ENCODE measurements at places on chromosomes 1 and 21.
A peak's percentile ranks its signal among the peaks of the same experiment; 100 is the strongest.

- DNase-seq: no peak
These were observed 39.5 kb downstream of the PDC start for GRCh38 chr1:186421446-186421845.

DNA sequence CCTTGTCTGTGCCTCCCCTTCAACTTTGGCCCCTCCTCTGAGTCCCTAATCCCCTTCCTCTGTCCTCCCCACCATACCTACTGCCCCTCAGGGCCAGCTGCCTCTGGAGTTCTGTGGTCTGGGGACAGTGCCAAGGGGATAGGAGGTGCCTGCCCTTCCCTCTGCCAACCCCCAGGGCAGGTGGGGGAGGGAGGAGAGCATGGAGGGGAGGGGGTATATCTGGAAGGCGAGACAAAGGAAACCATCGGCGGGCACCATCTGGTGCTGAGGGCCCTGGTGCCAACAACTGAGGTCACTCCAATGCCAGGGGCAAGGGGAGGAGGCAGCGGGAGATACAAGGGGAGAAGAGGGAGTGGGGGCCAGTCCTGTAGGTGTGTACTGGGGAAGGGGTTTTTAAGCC is 9.6 kb downstream of the RAB25 start:
- DNase-seq: no peak

- no peak for DNase-seq
These were observed 815 bp downstream of the STYXL2 start for GRCh38 chr1:167094690-167095089.

GRCh38 chr1:208421486-208421885 is 177.3 kb upstream of the PLXNA2 start:
- DNase-seq: no peak

DNA sequence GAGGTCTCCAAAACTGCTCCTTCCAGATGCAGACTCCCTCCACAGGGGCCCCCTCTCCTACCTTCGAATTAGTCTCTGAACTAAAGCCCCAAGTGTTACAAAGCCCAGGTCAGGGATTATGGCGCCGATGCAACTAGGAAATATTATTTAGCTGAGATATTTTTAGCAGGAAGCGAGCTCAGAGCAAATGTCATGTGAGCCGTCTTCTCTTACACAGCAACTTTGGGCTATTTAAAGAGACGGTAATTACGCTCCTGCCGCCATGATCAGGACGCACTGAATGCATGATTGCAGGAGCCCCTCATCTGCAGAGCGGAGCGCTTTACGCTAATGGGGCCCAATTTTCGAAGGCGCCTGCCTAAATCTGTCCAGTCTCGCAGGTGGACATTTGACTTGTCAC is 55.3 kb upstream of the TARDBP start:
- DNase-seq: no peak

DNA sequence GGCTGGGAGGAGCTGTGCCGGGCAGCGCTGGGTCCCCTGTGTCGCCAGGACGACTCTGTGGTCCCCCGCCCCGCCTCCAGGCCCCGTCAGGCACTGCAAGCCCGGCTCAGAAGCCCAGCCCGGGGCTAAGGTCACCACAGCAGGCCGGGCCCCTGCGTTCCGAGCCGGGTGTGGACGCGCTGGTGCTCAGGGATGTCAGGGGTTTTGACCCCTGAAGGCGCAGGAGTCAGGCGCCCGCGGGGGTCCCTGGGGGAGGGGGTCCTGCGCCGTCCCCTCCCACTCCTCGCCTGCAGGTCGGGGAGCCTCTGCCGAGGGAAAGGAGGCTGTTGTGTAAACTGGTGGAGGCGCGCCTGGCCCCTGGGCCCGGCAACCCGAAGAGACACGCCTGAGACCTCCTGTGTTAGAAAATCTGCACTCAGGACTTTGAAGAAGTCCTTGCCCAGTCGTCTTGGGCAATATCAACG is 23.7 kb upstream of the TMEM54 start:
- DNase-seq: no peak

DNA sequence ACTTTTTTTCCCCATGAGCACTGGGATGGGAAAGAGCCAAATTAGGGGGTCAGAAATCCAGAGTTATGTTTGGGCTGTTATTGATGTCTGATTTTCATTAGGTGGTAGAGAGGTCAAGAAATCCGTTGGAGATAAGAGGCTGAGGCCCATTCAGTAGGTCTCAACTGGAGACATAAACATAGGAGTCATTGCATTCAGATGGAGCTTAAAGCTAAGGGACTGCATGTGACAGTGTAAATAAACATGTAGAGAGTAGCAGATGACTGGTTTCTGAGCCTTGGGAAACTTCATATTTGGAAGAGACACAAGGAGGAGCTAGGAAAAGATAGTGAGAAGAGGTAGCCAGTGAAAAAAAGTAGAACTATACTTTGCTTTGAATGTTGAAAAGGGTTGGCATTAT is 11.7 kb downstream of the PTPRC start:
- DNase-seq: no peak

DNA sequence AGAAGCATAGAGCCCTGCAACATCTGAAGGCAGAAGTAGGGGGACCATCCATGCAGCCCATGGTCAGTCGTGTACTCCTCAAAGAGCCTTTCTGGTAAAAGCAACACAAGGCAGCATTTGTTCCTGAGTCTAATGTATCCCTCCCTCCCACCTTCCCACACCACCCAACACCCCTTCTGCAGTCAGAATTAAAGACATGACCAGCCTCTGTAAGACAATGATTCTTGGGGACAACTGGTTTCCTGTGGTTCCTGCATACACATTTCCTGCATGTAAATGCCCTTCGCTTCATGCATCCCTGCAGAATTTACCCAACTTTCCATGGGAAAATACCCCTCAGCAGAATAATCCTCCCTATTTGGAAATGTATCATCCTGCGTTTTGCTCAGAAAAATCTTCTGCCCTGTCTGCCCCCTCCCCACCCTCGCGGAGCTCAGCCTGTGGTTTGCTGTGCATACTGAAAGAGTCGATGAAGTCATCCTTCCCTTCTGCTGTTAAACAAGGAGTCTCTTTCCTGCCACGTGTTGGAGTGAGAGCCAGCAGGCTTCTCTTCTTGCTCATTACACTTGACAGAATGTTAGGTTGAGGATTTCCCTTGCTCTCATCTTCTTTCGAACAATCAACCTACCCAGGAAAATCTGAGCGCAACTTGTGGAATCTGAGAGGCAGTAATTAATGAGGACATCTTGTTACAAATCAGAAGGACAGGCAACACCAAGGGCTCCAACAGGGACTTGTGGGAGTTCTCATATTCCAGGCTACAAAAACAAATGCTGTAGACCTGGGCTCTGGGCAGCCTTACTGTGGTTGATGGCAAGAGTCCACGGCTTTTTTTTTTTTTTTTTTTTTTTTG is 4.7 kb downstream of the TNN start:
- peak; percentile 59 for DNase-seq

- DNase-seq: no peak
These were observed 50.1 kb downstream of the RIPK4 start for GRCh38 chr21:41716751-41717150.

GRCh38 chr1:19656134-19656779 is 8.4 kb upstream of the HTR6 start:
- no peak for DNase-seq

GRCh38 chr1:17293681-17294425 is 14.1 kb upstream of the PADI4 start:
- DNase-seq: no peak

DNA sequence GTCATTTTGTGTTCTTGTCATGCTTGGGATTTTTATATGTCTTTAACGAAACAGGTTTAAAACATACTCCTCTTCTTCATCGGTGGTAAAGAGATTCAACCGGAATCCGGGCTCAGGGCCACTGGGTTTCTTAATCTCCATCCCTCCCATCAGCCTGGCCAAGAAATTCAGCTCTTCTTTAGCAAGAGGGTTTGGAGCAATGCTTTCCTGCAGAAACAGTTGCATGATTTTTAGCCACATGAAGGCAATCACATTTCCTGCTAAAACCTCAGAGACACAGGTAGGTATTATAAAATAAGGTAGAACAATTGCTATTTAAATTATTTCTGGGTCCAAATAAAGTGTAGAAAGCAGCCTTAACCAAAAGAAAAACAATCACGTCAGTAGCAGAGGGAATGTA is 22.7 kb upstream of the LSM10 start:
- no peak for DNase-seq

DNA sequence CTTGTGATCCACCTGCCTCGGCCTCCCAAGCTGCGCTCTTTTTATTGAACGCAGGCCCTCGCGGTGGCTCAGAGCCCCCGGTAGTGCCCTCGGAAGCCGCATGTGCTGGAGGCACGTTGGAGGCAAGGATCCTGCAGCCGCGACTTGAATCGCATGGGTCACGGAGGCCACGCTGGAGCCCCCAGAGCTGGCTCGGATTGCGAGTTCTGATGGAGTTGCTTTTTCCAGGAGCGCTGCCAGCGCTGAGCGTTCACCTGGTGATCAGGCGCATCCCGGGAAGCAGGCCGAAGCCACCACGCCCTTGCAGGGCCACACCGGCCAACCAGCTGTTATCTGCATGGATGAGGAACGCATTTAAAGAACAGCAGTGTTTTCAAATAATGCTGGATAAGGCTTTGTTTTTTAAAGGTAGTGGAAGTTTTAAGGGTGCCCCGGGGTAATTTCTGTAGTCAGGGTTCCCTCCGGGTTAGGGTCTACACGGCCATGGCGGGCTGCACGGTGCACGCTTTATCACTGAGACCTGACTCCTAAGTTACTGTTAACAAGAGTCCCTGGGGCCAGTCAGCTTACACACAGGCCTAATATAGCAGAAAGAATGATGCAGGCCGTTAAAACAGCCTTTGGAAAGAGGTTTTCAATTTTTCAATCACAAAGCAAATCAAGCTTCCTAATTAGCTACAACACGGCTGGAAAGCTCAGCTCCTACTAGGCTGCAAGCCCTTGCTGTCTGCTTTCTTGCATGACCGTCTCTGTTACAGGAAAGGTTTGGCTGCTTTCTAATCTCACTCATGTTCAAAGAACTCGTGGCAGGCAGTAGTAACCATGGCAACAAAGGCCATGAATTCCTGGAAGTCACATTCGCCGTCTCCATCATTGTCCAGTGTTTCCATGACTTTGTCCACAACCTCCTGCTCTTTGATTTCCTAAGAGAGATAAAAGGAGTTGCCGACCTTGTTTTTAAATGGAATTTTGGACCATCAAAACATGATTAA is 6.0 kb downstream of the S100B start:
- peak; percentile 81 for DNase-seq

- no peak for DNase-seq
These were observed 104.8 kb upstream of the POU3F1 start for GRCh38 chr1:38151399-38151798.

DNA sequence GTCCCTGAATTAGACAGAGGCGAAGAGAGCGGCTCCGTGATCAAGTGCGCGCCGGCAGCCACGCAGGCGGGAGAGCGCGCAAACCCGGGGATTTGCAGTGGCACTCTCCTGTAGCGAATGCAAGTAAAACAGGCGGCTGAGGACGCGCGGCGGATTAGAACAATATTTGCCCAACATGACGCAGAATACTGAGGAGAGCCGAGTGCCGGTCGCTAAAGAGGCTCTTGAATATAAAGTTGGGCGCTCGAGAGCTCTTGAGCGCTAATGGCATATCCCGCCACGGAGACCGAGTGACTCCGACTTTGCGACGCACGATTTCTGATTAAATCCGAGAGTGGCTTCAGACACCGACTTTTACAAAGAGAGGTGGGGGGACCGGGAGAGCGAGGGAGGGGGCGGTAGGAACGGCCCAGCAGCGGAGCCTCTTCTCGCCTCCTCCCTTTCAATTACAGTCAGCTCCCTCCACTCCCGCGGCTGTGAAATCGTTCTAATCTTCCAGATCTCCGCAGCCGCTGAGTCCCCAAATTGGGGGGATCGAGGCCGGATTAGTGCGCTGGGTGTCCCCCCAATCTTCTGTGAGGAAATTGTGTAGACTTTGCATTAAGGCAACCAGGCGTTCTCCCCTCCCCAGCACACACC is 2.3 kb downstream of the PAX7 start:
- DNase-seq: no peak

DNA sequence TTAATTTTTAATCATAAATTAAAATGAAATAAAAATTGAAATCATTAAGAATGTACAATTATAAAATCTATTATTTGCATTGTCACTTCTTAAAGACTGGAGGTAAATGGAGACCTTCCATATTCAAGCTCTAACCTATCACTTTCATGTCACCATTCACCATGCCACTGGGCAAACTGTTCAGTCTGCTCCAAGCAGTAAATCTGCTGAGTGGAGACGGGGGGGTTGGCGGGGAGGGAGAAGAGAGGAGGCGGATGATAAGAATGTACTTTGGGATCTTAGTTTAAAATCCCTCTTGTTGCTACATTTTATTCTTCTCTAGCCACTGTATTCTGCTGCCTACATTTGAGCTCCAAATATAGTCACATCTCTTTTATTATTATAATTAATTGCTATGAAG is 365.9 kb upstream of the NFIA start:
- DNase-seq: no peak

- no peak for DNase-seq
These were observed 2.7 kb upstream of the COL6A2 start for GRCh38 chr21:46095083-46095719.

- DNase-seq: no peak
These were observed 117.6 kb downstream of the KCNN3 start for GRCh38 chr1:154752273-154753030.

GRCh38 chr1:108750476-108751181 is 4.2 kb downstream of the STXBP3 start:
- DNase-seq: peak; percentile 9

DNA sequence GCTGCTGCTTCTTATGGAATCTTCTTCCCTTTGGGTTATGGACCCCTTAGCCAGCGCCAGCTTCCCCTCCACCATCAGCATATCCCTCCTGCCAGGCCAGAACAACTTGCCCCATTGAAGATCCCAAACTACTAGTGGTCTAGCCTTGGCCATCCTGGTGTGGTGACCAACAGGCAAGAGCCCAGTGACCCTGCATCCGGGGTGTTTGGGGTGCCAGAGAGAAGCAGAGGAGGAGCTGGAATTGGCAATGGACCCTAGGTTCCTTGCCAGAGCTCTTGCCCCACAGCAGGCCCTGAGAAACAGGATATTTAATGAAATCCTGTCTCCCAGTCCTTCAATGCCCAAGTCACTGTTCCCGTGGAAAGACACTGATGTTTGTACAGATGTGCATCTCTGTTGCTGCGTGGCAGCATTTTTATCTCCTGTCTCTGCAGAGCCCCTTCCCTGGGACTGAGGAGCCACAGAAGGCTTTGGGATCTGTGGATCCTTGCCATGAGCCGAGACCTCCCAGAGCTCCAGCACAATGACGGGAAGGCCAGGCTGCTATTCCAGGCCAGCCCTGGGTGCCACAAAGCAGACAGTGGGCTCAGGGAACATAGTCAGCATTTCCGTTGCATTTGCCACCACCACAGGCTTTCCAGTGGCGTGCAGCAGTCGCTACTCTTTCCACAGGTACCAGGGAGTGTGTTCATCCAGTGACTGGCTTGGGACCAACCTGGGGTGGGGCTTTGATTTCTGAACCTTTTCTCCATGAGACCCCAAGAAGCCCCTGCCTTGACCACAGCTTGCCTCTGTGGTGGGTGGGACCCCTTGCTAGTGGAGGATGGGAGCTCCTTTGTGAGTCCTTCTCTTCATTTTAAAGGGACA is 21.6 kb downstream of the NAV1 start:
- no peak for DNase-seq

DNA sequence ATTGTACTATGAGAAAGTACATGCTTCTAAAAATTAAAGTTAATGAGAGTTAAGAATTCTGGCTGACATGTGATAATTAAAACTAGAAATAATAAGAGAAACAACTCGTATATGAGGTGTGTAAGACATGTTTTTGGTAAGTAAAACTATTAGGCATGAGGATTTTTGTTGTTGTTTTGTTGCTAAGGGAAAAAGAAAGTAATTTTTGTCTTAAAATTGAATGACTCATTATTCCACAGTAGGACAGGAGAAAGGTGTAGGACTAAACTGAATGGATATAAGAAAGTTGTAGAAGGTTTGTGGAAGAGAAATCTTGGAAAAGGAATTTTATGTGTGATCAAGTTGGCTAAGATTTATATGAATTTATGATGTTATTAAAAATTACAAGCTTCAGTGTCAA is 54.8 kb downstream of the TBX19 start:
- no peak for DNase-seq
